Progenitor cell of endocrine pancreas (in vitro differentiated cells): ENCODE measurements at places on chromosomes 12 and 14.
A peak's percentile ranks its signal among the peaks of the same experiment; 100 is the strongest.

DNA sequence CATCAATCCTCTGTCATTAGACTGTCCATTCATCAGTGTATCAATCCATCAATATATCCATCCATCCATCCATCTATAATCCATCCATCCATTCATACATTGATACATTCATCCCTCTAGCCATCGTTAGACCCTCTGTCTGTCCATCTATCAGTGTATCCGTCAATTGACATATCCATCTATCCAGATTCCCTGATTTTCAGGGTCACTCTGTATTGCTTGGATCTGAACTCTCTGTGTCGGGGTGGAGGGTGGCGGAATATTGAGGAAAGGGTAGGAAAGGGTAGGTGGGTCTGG, 17.1 kb downstream of the SDSL start:
- DNase-seq = no peak

GRCh38 chr12:131918311-131919050, 10.6 kb upstream of the PUS1 start:
- no peak for DNase-seq

DNA sequence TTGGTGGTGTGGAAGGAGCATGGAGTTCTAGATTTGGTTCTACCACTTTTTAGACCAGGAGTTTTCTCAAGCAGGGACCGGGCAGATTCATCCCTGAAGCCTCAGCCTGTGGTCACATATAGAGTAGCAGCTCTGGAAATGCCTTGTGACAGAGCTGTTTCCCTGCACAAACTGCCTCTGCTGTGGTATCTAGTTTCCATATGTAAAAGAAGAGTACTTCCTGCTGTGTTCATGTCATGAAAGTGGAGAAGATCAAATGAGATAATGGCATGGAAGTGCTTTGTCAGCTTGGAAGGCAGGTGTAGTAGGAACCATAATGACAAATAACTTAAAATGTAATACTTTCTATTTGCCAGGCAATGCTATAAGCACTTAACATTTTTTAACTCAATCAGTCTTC, 26.1 kb downstream of the OTUB2 start:
- DNase-seq = no peak

- no peak for DNase-seq
Measured at GRCh38 chr12:42396473-42397259, 70.7 kb downstream of the PPHLN1 start.

- no peak for DNase-seq
Measured at GRCh38 chr12:30136696-30137095, 353.0 kb upstream of the TMTC1 start.

DNA sequence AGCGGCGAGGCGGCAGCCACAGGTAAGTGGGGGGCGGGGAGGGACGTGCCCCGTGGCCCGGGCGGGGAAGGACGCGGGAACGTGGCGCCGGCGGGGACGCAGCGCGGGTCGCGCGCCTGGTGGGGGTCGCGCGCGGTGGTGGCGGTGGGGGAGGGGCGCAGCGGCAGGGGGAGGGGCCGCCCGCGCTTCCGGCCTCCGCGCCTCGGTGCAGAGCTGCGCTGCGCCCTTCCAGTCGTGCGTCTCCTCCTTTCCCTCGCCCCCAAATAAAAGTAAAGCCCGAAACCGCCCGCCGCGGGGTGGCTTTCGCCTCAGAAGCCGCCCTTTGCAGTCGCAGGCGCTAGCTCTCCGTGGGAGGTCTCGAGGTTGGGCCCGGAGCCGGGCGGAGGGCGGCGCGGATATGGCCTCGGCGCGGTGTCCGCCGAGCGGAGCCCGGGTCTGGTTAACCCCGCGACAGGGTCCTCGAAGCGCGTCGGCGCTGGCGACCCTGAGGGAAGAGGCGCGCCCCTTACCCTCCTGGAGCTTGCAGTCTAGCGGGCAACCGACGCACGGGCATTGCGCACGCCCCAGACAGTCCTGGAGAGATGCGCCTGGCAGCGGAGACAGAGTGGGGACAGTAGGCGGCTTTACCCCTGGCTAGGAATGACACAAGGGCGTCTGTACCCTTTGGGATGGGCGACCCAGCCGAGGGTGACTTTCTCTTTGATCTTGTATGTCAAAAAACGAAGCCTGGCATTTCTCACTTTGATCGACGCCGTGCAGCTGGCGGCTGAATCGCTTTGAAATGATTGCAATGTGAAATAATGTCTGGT, 589 bp downstream of the ATF1 start:
- DNase-seq = peak; percentile 72

DNA sequence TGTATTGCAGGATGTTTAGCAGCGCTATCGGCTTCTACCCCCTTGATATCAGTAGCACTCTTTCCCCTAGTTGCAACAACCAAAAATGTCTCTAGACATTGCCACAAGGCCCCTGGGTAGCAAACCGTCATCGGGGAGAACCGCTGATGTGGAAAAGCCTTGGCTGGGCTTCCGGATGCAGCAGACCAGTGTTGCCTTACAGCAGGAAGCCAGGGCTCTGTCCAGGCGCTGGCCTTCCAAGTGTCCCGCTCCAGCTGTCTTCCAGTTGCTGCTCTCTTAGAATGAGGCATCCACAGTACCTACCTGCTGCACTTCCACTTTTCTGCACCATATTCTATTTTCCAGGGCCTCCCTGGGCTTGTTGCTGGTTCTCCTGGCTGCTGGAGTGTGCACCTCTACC, 22.6 kb upstream of the SLC10A1 start:
- DNase-seq = no peak

- DNase-seq = no peak
Measured at GRCh38 chr12:115401761-115402160, 717.8 kb upstream of the TBX3 start.

GRCh38 chr14:68607867-68608573, 184.8 kb downstream of the ZFP36L1 start:
- no peak for DNase-seq

DNA sequence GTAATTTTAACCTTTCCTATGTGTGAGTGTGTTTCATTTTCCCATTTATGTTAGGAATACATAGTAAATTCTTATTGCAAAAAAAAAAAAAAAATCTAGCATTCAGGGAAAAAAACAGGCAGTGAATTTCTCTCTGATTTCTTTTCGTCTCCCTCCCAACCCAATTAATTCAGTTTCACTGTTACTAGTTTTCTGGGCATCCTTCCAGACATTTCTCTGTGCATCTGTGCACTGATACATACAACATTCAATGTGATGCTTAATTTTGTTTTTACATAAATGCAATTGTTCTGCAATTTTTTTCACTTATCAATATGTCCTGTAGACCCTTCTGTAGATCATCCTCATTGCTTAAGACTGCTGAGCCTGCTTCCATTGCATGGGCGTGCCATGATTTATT, 694.3 kb upstream of the TBX3 start:
- DNase-seq = no peak

DNA sequence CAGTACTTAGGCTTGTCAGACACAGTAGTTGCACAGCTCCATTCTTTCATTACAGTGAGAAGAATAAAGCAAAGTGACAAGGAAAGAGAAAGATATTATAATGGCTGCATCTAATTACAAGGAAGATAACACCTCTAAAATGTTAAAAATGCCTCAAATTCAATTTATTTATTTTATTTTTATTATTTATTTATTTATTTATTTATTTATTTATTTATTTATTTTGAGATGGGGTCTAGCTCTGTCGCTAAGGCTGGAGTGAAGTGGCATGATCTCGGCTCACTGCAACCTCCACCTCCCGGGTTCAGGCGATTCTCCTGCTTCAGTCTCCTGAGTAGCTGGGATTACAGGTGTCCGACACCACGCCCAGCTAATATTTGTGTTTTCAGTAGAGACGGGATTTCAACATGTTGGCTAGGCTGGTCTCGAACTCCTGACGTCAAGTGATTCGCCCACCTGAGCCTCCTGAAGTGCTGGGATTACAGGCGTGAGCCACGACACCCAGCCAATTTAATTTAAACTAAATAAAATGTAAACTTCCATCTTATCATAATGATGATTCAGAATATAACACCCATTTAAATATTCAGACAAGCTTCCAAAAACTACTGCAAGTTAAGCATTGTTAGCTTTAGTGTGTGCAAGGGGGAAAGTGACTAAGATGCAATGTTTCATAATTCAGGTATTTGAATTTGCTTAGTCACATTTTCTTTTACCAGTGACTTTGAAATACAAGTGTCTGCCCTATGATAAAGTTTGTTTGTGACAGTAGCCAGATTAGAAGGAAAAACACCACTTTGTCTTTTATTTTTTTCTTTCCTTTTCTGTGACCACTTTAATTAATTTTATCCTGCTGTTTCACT, 2.4 kb upstream of the CFAP54 start:
- DNase-seq = no peak

DNA sequence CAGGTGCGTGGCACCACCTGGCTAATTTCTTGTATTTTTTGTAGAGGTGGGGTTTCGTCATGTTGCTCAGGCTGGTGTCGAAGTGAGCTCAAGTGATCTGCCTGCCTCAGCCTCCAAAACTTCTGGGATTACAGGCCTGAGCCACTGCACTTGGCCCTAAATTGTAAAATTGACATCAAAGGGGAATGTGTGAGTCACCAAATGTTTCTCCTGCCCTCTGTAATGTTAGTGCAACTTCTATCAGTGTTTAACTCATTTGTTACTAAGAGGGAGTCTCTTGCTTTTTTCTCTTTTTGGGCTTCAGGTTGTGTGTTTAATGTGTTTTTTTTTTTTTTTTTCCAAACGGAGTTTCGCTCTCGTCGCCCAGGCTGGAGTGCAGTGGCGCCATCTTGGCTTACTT, 2.3 kb downstream of the TULP3 start:
- no peak for DNase-seq

- no peak for DNase-seq
Measured at GRCh38 chr12:51160814-51161459, 12.0 kb downstream of the TFCP2 start.

GRCh38 chr14:81936348-81936747, 402.7 kb upstream of the SEL1L start:
- DNase-seq = no peak

DNA sequence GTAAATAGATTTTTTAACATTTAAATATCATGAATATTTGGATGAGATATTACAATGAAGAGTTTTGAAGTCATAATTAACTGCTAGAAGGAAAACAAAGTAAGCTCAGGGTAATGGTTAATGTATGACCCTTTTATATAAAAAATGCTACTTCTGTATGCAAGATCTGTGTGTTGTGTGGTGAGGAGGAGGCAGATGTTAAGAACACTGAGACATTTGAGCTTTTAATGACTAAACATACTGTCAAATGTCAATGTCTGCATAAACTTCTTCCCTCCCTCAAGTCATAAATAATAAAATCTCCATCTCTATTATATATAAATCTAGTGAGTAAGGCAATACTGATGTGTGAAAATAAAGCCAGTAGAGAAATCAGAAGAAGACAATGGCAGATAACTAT, 1.4 kb downstream of the TPH2 start:
- no peak for DNase-seq

- no peak for DNase-seq
Measured at GRCh38 chr12:64679487-64680001, 69.2 kb downstream of the RASSF3 start.
